ENCODE measurements at places on chromosomes 1 and 21.
A peak's percentile ranks its signal among the peaks of the same experiment; 100 is the strongest.

DNA sequence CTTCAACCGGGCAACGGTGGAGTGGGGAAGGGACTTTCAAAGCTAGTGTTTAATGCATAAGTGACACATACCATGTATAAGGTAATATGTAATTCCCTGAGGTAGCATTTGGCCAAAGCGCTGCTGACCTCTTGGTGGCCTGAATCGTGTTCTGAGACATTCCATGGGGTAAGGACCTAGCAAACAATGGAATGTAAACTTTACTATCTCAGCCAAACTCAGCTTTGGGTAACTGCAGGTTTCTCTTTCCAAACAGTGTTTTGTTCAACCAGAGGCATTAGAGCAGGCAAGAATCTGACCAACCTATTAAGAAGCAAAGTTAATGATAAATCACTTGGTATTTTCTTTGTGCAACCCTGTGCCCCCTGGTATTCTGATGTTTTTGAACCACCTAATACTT lies 22.0 kb downstream of the TGFB2 start:
- no peak for DNase-seq

DNA sequence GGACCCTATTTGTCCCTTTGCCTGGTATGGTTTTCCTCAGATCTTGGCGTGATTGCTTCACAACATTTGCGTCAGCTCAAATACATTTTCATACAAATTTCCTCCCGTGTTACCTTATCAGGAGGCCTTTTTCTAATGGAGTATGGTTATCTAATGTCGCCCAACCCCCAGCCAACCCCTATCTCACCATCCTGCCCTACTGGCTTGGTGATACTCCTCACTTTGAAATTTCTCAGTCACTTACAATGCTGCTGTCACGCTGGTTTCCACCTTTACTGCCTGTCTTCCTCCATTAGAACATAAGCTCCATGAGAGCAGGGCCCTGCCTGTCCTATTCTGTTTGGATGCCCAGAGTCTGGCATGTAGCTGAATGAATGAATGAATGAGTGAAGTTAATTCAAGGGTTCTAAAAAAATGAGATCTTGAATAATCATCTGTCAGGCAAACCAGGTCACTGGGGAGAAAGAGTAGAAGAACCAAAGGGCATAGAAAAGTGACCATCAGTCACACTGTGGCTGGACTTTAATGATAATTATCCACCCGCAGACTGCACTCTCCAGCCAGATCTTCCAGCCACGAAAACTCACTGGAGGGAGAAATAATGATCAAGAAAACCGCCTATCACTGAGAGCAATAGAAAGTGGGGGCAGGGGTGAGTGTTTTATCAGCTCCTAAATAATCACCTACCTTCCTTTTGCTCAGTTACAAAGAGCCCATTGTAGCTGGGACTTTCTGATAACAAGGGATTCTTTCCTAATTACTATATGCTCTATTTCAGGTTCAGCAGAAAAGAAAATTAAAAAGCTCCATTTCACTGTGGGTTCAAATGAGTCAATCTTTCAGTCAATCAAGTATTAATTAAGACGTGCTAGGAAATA lies 21.3 kb downstream of the KIAA0040 start:
- no peak for DNase-seq

DNA sequence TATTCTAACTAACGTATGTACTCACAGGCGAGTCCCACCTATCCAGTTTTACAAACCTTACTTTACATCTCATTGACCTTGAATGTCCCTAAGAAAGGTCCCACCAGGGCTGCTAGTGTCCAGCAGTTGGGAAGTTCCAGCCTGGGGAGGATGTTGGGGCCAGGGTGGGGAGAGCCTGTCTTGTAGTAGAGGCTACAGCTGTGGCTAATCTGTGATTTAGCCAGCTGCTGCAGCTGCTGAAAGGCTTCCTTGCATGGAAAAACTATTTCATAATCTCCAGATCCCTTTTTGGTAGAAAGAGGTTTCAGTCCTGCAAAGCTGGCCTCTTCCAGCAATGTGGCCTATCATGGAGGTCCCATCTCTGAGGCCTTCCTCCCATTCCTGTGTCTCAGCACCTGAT lies 23.1 kb downstream of the TNN start:
- no peak for DNase-seq

- DNase-seq, result peak; percentile 62
Measured at GRCh38 chr1:113388621-113389358, 1.5 kb upstream of the MAGI3 start.

DNA sequence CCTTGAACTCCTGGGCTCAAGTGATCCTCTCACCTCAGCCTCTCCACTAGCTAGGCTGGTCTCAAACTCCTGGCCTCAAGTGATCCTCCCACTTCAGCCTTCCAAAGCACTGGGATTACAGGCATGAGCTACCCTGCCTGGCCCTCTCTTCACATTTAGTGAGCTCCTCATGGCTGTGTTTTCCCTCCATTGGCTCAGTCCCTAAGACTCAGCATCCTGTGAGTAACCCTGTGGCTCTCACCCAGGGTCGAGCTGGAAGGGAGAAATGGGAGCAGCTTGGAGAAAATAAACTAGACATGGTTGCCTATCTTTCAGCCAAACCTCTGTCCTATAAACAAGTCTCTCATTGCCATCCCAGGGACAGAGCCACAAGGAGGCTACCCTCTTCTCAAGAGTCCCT lies 17.5 kb downstream of the NCF2 start:
- no peak for DNase-seq

- DNase-seq, result no peak
Measured at GRCh38 chr1:61926597-61926996, 184.3 kb downstream of the PATJ start.

DNA sequence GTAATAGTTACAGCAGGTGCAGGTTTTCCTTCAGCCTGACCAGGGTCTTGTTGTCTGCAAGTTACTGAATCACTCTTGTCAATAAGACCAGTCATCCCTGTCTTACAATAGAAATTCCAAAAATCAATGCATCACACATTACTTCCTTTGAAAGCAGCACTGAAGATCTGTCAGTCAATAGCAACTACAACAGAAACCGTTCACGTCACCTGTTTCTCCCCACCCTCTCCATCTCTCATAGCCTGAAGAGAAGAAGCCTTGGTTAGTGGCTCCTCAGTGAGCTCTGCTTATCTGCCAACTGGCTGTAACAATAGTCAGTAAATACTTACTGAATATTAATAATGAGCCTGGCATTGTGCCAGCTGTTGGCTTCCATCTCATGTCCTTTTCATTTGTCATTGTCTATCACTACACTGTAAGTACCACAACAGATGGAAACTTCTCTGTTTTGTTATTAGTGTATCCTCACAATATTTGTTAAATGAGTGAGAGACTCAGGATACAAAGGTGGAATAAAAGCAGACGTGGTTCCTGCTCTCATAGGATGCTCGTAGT lies 195.2 kb downstream of the S1PR1 start:
- no peak for DNase-seq

- no peak for DNase-seq
Measured at GRCh38 chr1:241411056-241411775, 54.2 kb upstream of the RGS7 start.

DNA sequence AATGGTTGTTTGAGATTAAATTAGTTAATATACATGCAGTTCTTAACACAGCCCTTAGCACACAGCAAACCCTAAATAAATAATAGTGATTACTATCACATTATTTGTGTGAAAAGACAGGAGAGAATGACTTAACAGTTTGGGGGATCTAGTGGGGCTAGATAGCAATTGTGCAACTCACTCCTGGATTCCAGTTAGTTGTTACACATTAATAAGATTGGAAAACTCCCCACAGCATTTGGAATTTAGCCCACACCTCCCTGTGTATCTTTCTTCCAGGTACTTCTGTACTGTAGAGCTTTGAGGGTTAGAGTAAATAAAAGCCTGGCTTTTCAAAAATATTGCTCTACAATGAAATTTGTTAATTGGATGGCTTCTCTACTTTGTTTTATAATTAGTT lies 93.2 kb downstream of the KCTD3 start:
- DNase-seq, result no peak

DNA sequence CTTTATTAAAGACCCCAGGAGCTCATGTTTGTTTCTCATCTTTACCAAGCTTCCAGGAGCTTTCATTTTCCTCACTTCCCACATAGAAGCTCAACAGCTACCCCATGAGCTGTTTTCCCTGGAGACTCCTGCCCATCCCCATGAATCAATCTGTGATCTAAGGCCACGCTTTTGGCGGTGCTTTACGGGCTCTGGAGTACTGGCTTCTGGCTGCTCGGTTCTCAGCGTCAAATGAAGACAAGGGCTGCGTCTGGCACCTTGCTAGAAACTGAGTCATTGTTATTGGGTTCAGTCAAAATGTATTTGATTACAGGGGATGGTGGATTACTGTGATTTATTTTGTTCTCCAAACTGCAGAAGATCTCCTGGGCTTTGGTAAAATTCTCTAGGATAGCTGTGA lies 39.9 kb downstream of the ACP6 start:
- DNase-seq, result no peak

DNA sequence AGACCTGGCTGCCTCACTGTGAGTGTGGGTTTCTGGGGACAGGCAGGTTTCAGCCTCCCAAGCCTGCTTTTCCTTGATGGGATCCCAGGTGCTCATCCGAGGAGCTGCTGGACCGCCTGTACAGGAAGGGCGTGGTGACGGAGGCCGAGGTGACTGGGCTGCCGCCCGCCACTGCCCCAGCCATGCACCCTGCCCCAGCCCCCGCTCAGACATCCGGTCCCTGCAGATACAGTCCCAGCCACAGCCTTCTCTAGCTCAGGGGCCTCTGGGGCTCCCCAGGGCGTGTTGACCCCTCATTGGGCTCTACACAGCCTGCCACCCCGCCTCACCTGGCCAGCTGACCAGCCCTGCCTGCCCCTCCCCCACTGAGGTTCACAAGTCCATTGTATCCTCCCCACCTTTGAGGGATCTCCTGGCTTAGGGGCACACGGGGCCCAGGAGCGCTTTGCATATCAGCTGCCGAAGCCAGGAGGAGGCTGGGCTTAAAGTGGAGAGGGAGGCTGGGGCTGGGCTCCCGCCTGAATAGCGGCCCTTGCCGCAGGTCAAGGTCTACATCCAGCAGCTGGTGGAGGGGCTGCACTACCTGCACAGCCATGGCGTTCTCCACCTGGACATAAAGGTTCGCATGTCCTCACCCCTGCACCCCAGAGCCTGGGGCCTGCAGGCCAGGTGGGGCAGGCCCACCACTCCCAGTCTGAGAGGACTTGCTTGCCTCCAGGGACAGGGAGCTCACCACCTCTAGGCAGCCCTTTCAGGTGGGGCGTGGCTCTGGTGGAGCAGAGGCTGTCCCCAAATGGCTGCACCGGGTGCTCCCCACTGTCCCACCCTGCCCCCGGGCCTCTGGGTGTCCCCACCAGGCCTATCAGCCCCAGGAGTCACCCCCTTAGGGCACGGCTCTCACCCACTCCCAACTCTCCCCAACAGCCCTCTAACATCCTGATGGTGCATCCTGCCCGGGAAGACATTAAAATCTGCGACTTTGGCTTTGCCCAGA lies 38.5 kb downstream of the TRIM11 start:
- DNase-seq, result no peak

GRCh38 chr21:24844671-24845070 lies 762.6 kb downstream of the MRPL39 start:
- no peak for DNase-seq

DNA sequence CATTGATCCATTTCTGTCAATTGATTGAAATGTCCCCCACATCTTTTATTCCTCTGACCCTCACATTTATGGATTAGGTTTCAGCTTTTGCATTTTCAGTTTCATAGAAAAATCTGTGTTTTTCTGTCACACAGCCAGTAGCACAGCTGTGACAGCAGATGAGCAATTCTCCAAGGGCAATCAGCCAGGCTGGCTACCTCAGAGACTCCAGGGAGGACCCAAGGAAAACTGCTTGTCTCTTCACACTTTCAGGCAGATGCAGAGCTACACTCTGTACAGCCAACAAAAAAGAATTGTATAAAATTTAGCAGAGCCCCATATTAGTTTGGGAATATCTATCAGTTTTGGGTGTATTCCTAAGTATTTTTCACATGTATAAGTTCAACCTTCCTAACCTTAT lies 257.2 kb downstream of the LRRC7 start:
- no peak for DNase-seq

- no peak for DNase-seq
Measured at GRCh38 chr1:28986306-28986910, 72.0 kb downstream of the EPB41 start.

GRCh38 chr21:33305344-33305671 lies 19.5 kb upstream of the IFNAR1 start:
- no peak for DNase-seq

DNA sequence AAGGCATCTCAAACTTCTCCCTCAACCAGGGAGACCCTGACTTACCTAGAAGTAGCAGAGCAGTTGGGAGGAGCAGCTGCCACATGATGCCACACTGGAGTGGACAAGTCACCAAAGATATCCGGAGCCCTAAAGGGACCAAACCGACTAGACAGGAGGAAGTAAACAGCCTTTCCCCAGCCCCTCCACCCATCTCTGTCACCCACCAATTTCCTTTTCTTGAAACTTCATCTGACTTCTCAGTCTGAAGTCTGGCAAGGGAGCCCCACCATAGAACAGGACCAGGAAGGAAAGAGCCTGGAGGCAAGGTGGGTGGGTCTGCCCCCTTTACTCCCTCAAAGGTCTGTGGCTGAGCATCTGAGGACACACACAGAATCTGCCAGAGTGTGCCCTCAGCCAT lies at the start of gene FCGR3A:
Gene FCGR3A, minus strand, starts transcription at position 167 of the 400 bp plus-strand sequence. Its CDS starts 82 bp downstream, at position 85.
- no peak for DNase-seq

DNA sequence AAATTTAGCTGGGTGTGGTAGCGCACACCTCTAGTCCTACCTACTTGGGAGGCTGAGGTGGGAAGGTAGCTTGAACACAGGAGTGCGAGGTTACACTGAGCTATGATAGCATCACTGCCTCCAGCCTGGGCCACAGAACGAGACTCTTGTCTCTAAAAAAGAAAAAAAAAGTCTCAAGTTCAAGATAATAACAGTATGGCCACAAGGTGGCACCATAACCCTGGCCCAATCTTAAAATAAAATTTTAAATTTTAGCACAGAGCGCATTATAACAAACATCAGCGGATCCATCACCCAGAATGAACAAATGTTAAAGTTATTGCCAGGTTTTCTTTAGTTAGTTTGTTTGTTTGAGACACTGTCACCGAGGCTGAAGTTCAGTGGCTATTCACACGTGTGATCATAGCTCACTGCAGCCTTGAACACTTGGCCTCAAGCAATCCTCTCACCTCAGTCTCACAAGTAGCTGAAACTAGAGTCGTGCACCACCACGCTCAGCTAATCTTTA lies 2.9 kb upstream of the HTR6 start:
- peak; percentile 44 for DNase-seq

GRCh38 chr1:228691926-228692325 lies 43.4 kb upstream of the RHOU start:
- DNase-seq, result peak; percentile 65

GRCh38 chr1:27643600-27644368 lies 8.8 kb upstream of the FGR start:
- peak; percentile 77 for DNase-seq

- DNase-seq, result no peak
Measured at GRCh38 chr1:48123647-48124046, 98.9 kb upstream of the SLC5A9 start.

DNA sequence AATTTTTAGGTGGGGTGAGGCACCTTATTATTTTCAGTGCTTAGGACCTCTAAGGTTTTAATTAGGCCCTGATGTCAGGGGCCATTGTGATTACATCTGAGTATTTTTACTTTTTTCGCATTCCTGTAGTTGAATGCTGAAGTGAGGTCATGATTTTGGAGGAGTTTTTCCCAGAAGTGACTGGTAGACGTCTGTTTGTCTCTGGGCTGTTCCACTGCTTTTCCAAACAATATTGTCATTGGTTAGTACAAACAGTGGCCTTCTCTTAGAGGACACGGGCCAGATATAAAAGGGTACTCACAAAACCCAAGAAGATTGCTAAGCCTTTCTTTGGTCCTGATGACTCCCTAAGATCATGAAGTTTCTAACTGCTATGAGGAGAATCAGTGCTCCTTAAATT lies 7.6 kb upstream of the RASAL2 start:
- DNase-seq, result no peak

GRCh38 chr1:3779912-3780416 lies 7.4 kb downstream of the SMIM1 start:
- no peak for DNase-seq

Data from SK-MEL-5 (cell line).